ENCODE measurements at places on chromosomes 1 and 21.

- DNase-seq, result no peak
Measured at GRCh38 chr1:29975036-29975694, 738.8 kb downstream of the PTPRU start.

GRCh38 chr1:183770816-183771128 lies 34.1 kb upstream of the RGL1 start:
- DNase-seq, result no peak

DNA sequence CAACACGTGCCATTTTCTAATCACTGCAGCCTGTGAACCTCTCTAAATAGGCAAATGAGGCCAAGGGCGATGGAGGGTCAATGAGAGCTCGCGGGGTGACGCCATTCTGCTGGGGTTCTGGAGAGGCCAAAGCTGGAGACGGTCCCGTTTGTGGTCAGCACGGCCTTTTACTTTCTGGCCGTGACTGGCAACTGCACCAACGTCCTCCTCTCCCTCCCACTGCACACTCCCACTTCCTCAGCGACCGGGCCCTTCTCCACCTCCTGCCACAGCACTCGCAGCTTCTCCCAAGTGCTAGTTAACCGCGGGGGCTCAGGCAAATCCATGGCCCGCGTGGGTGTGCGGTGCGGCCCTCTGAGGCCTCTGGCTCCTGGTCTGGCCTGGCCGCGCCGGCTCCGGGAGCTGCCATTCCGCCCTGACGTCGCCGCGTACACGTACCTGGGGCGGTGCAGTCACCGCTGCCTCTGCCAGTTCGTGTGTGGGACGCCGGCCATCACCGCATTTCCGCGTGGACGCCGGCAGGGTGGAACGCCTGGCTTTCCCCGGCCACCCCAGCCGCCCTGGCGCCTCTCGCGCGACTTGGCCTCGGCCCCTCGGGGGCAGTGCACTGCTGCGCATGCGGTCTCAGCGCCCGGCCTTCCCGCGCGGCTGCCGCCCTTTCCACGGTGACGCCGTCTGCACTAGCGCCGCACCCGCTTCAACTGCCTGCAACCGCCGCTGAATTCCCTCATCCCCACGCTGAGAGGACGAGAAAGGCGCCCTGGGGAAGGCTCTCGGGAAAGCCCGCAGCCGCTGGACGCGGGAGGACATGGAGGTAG lies 18.2 kb downstream of the OR2C3 start:
- DNase-seq, result no peak

GRCh38 chr1:66852870-66853269 lies 51.8 kb upstream of the INSL5 start:
- DNase-seq, result no peak

GRCh38 chr1:220045356-220046051 lies 801 bp downstream of the EPRS1 start:
- DNase-seq, result no peak

DNA sequence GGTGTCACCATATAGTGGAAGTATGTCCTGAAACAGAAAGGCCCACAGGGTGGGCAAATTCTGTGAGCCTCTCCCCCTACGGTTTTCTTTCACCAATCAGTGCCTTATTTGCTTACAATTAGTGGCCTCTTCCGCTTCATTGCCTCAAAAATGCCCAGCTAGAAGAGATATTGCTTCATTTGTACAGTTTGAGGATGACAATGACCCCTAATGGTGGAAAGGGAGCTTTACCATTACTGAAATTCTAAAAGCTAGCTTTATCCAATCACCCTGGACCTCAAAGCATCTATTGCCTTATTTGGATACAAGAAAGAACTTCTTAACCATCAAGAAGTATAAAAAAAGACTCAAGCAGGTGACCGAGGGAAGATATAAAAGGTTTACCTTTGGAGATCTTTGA lies 49.6 kb downstream of the LRRC71 start:
- DNase-seq, result no peak

DNA sequence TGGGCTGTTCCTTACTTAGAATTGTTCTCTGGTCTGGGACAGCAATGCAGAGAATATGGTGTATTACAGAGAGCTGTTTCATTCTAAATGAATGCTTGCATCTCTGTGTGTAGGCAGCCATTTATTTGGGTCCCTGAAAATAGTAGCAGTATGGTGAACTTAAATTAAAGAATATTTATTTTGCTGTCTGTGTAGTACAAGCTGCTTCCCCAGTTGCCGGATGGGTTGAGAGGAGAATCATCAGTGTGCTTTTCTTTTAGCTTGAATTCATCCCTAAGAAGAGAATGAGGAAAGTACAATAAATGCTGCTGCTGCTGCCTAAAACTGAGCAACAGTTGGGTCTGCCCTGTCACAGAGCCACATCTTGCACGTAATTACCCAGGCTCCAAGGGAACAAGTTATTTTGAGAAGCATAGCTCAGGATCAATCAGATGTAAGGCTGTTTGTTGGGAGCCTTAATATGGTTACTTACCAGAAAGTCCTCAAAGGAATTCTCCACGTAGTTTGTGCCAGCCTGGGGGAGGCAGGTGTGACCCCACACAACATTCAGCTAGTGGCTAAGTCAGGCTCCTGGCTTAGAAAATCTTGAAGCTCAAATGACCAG lies 16.6 kb downstream of the ACTN2 start:
- DNase-seq, result no peak

GRCh38 chr1:41752514-41753170 lies 166.1 kb downstream of the HIVEP3 start:
- DNase-seq, result no peak

- no peak for DNase-seq
Measured at GRCh38 chr1:150176593-150176992, 26.9 kb downstream of the PLEKHO1 start.

GRCh38 chr1:20640183-20640597 lies 6.9 kb downstream of the PINK1 start:
- no peak for DNase-seq

GRCh38 chr1:71796006-71796405 lies 486.3 kb downstream of the NEGR1 start:
- DNase-seq, result no peak

- DNase-seq, result no peak
Measured at GRCh38 chr1:179231923-179232322, 2.4 kb upstream of the ABL2 start.

DNA sequence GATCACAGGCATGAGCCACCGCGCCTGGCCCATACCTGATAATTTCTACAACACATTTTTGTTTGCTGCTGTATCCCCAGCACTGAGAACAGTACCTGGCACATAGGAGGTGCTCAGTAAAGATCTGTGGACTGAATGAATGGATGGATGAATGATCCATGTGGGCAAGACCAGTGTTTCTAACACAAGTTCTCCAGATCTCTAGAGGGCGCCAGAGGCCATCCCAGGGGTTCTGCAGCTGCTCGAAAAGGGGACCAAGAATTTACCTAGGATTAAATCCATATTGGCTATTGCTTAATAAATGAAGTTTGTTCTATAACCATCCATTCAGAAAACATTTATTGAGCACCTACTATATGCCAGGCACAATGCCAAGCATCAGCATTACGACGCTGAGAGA lies 167.7 kb downstream of the ACTL8 start:
- peak; percentile 8 for DNase-seq

DNA sequence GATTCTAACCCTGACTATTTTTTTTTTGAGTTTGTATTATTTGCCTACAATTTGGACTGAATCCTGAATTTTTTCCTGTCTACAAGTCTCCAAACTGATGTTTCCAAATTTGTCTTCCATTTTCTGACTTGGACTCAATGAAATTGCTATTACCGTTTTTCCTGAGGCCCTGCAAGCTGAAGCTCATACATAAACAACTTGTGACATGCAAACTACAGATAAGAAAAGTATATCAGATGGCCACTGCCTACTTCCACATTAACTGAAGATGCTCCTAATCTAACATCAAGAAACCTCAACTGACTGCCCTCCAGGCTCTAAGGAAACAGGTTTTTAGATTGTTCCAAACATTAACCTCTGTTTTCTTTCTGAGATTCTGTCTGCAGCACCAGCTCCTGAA lies 51.1 kb upstream of the KLHDC7A start:
- DNase-seq, result no peak
